ENCODE measurements at places on chromosomes 2 and 18.
A peak's percentile ranks its signal among the peaks of the same experiment; 100 is the strongest.

DNA sequence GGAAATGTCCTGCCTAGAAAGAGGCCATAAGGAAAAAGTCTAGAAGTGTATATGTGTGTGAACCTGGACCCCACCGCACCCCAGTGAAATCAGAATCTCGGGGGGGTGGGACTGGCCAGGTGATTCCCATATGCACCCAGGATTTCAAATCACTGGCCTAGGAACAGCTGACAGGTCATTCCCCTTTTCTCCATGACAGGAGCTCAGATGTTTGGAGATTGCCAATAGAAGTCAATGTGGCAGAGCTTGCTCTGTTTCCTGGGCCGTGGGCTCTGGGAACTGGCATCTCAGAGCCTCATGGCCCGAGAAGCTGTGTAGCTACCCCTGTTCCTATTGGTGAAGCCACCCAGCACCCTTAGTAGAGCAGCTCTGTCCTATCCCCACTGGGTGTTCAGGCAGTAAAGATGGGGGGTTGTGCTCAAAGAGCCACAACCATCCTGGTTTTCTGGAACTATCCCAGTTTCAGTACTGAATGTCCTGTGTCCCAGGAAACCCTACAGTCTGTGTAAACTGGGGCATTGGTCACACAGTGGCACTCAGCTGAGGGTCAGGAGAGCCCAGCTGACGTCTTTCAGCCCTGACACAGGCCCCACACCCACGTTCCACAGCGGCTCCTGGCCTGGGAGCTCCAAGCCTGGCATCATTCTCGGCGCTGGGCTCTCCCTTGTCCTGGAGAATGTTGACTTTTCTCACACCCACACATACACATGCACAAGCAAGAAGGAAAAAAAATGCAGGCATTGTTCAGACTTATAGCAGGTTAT lies 18.9 kb downstream of the GNLY start:
- no peak for DNase-seq

DNA sequence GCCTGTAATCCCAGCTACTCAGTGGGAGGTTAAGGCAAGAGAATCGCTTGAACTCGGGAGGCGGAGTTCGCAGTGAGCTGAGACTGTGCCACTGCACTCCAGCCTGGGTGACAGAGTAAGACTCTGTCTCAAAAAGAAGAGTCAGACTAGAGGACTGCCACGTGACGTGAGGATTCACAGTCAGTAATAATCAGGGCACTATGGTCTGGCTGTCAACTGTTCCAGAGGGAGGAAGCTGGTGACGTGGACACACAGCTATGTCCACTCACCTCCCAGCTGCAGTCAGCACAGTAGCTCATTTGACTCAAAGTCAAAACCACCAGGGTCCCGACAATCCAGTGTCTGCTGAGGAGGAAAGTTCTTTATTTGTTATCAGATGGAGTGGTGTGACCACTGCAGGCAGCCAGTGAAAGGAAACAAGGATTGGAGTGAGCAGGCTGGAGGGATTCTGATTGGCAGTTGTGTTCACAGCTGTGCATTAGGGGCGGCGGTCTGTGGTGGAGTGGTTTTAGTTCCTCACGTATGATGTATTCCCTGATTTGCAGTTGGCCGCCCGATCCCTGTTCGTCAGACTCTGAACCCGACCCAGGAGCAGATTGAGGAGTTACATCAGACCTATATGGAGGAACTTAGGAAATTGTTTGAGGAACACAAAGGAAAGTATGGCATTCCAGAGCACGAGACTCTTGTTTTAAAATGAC lies 37.9 kb downstream of the MOGAT1 start:
- DNase-seq, result peak; percentile 85

DNA sequence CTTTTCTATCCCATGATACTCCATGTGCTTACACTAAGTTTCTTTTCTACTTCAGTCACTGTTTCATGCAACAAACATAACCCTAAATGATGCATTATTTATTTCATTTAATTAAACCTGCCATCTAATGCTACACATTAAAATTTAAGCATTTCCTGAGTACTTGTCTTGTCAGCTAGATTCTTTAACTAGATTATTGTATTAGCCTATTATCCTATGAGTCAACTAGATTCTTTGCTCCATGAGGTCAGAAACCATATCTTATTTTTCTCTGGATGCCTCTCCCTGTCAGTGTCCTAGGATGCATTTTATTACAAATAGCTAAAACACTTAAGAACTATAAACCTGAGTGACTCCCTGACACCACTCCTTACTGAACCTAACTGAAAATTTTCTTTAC lies 652.4 kb downstream of the SLC4A3 start:
- no peak for DNase-seq

DNA sequence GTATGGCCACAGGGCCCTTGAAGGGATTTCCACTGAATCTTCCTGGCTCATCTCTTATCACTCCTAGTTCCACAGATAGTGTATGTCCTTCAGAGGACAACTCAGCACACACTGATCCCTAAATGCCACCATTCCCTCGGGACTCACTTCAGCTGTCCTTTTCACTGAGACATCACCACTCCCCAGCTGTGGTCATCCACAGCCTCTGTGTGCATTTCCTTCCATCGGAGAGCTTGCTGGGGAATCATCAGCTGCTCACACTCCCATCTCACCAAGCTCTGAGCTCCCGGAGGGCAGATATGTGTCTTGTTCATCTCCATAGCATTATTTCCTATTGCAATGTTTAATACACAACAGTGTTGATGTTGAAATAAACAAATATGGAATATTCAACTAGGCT lies 759.5 kb downstream of the RNF144A start:
- no peak for DNase-seq

GRCh38 chr2:145325485-145325884 lies 805.6 kb upstream of the ZEB2 start:
- no peak for DNase-seq

GRCh38 chr2:159086342-159086741 lies 117.9 kb downstream of the TANC1 start:
- no peak for DNase-seq

- DNase-seq, result no peak
Observed at GRCh38 chr2:9247786-9248185, 41.2 kb downstream of the ASAP2 start.

DNA sequence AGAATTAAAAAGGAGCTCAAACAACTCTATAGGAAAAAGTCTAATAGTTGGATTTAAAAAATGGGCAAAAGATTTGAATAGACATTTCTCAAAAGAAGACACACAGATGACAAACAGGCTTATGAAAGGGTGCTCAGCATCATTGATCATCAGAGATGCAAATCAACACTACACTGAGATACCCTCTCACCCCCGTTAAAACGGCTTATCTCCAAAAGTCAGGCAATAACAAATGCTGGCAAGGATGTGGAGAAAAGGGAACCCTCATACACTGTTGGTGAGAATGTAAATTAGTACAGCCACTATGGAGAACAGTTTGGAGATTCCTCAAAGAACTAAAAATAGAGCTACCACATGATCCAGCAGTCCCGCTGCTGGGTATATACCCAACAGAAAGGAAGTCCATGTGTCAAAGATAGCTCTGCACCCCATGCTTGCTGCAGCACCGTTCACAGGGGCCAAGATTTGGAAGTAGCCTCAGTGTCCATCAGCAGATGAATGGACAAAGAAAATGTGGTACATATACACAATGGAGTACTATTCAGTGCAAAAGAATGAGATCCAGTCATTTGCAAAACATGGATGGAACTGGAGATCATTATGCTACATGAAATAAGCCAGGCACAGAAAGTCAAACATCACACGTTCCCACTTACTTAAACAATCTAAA lies 46.7 kb upstream of the B3GNT7 start:
- peak; percentile 19 for DNase-seq

DNA sequence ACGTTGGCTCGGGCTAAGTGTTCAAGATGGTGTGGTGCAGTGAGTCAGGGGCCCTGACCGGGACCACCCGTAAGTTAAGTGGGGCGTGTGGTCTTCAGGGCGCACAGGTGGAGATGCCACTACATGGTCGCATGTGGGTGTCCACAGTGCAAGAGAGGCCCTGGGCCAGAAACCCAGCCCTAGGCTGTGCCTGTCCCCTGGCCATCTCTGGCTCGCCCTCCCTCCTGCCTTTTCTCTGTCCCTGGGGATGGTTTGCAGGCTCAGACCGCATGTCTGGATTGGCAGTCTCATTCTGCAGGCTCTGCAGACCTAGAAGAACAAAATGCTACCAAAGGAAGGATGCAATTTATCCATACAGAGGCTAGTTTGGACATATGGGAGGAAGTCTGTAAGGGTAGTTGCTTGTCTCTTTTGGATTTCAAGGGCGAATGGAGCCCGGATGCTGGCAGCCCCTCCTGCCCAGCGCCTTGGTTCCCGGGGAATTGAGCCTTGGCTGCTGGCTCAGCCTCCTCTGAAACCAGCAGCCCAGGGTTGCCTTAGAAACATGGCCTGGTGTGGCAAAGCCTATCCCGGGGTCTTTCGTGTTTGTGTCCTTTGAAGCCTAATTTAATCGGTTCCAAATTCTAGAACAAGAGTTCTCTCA lies 417.5 kb upstream of the HS6ST1 start:
- no peak for DNase-seq

GRCh38 chr2:104871649-104871971 lies 17.7 kb downstream of the POU3F3 start:
- no peak for DNase-seq

- DNase-seq, result no peak
Observed at GRCh38 chr18:74468547-74469061, 11.5 kb upstream of the DIPK1C start.

DNA sequence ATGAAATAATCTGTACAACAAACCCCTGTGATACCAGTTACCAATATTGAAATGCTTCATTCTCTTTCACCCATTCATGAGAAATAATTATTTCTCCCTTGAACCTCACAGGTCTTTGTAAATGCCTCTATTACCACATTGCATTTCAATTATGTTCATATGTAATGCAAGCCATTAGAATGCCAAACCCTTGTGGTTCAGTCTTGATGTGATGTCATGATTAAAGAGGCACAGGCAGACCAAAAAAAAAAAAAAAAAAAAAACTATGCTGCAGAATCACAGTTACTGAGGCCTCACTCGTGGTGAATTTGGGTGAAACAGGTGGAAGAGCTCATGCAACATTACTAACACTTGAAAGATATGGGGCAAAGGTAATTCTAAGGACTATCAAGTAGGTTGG lies 9.4 kb upstream of the EPG5 start:
- no peak for DNase-seq

DNA sequence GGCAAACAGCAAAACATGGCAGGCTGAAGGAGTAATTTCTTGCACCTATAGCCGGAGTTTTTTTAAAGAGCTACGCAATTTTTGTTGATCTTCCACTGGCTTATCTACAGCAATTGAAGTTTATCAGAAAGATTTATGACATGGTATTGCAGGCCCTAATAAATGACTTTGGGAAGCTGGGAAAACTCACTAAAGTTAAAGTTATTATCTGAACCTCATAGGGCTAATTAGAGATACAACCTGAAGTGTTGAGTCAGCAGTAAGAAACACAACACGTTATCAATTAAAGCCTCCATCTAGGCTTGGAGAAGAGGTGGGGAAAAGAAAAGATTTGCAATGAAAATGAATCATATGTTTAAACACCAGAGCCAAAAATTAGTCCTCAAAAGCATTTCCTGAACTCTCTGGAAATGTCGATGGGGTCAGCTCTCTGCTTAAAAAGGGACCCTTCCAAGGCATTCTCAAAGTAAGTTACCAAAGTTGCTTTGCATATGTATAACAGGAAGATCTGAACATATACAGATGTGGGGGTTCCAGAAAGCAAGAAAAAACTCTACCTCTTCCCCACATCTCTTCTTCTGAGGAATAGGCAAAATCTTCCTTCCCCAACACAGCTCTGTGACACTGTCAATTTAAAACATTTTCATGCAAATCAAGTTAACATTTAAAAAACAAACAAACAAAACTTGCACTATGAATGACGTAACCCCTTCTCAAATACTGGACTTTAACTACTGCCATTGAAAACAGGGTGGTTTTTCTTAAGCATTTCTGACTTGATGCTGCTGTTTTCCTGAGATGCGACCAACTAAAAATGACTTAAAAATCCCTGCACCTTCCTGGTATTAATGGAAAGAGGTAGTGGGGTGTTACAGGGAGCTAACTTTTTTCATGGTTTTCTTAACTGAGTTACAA lies 915.6 kb downstream of the NRXN1 start:
- DNase-seq, result no peak

DNA sequence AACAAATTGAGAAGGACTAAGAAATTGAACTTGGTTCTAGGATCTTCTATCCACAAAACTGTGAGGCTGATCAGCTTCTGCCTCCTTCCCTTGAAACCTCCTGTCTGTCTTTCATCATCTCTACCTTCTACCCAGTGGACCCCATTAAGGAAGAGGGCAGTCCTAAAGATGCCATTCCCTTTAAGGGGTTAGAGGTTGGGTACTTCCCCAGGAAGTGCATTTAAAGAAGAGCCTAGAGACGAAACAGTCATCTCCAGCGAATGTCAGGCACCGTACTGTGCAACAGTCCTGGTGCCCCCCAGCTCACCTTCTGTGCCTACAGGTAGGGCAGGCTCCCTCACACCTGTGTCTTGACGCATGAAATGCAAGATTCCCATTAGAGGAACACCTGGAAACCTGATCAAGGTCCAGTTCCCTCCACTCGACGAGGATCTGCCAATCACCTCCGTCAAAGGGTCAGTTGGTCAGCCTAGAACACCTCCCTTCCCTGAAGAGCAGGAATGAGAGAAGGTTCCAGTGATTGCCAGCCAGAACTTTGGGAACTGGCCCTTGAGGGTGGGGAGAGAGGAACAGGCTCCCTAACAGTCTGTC lies 20.9 kb downstream of the LOXHD1 start:
- DNase-seq, result peak; percentile 29

- no peak for DNase-seq
Observed at GRCh38 chr2:9226458-9227380, 20.1 kb downstream of the ASAP2 start.

- DNase-seq, result no peak
Observed at GRCh38 chr2:29817801-29818680, 103.3 kb downstream of the ALK start.

- no peak for DNase-seq
Observed at GRCh38 chr2:30775833-30776232, 31.4 kb downstream of the CAPN13 start.

DNA sequence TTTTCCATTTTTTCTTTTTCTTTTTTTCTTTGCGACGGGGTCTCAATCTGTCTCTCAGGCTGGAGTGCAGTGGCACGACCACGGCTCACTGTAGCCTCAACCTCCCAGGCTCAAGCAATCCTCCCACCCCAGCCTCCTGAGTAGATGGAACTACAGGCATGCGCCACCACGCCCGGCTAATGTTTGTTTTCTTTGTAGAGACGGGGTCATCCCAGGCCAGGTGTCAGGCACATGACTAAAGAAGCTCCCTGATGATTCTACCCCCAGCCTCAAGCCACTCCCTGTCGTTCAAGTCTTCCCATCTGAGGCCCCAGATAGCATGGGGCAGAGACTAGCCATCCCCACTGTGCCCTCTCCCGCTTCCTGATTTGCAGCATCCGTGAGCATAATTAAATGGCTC lies 9.8 kb upstream of the FZD5 start:
- no peak for DNase-seq

DNA sequence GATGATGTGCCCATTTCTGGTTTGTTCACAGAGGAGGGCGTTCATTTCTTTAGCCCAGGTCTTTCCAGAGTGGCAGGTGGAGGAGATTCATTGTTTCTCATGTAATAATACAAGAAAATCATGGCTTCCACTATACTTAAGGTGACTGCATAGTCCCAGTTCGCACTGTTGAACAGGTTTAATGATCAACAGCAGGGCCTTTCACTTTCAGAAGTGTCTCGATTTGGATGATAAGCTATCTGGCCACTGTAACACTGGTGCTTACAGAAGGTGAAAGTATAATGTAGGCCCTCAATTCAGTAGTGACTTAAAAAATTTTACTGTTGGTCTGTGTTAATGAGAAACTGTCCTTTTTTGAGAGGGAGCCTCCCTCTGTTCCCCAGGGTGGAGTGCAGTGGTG lies 1.4 kb downstream of the RMC1 start:
- no peak for DNase-seq

GRCh38 chr2:104250635-104251034 lies 603.3 kb upstream of the POU3F3 start:
- no peak for DNase-seq

Measured in coronary artery (tissue), 2 donors.